ENCODE measurements at places on chromosomes 11 and 22.
A peak's percentile ranks its signal among the peaks of the same experiment; 100 is the strongest.

GRCh38 chr11:67468056-67468455 lies 995 bp downstream of the TMEM134 start:
- peak overlapping the region; percentile 88 for H3K27ac ChIP-seq
- H3K27me3 ChIP-seq = no peaks in the 10 kb centered on the region
- H3K4me1 ChIP-seq = peaks cover 5% of the 10 kb centered on the region
- H3K4me3 ChIP-seq = peak overlapping the region; percentile 80
- H3K36me3 ChIP-seq = no peaks in the 10 kb centered on the region

DNA sequence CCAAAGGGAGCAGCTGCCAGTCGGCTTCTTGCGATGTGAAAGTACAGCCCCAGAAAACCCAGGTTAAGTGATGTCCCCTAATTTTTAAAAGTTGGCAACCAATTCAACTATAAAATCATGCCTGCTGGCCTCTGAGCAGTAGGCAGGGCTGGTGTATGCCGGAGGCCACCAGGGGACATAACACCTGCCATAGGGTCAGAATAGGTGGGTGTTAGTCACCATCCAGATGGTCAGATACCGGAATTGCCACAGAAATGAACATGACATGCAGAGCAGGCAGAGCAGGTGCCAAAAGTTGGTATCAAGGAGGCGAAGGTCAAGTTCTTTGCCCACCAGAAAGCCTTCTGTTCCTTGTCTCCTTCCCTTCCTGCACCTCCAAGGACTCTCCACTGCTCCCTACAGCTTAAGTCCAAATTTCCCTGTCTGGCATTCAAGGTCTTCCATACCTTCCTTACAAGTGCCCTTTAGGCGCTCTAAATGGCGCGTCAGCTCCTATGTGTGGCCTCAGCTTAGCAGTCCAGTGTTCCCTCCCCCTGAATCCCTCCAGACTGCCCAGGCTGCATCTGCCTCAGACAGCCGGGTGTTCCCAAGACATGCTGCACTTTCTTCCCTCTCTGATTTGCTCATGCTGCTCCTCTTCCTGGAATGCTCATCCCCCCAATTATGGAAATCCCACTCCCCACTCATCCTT lies 45.1 kb downstream of the PTPRJ start:
- H3K4me3 ChIP-seq = no peak overlapping the region
- H3K36me3 ChIP-seq = no peaks in the 10 kb centered on the region
- no peaks in the 10 kb centered on the region for H3K4me1 ChIP-seq
- peak overlapping the region; percentile 48 for H3K27ac ChIP-seq
- DNase-seq = no peak

- no peak overlapping the region for H3K27ac ChIP-seq
- DNase-seq = no peak
- H3K36me3 ChIP-seq = no peaks in the 10 kb centered on the region
- no peaks in the 10 kb centered on the region for H3K4me1 ChIP-seq
- H3K4me3 ChIP-seq = no peak overlapping the region
Measured at GRCh38 chr11:57588046-57588710, 9.3 kb upstream of the SERPING1 start.

DNA sequence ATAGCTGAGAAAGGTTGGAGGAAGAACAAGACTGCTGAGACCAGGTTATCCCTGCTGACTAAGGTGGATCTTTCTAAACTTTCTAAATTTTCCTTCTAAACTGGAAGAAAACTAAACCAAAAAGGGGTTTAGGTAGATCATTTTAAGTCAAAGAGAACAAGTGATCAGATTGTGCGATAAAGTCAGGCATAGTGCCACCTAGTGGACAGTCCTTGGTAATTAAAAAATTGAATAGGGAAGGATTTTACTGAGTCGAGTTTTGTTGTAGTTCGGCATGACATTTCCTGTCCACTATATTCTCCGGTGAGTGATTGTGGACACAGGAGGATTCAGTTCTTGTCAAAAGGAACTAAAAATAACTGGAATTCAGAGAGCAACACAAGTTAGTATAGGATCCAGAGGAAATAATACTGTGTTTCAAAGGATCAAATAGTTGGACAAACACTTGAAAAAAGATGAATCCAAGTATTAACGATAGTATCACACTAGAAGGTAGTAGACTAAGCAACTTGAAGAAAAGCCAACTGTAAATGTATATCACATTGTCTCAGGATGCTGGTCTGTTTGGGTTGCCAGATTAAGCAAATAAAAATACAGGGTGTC lies 1236.4 kb downstream of the FAM181B start:
- no peaks in the 10 kb centered on the region for H3K36me3 ChIP-seq
- no peak overlapping the region for H3K27ac ChIP-seq
- H3K4me1 ChIP-seq = no peaks in the 10 kb centered on the region
- H3K27me3 ChIP-seq = no peaks in the 10 kb centered on the region
- DNase-seq = no peak

GRCh38 chr22:38835888-38836301 lies 7.9 kb downstream of the NPTXR start:
- H3K27ac ChIP-seq = no peak overlapping the region
- H3K4me1 ChIP-seq = no peaks in the 10 kb centered on the region
- no peak overlapping the region for H3K4me3 ChIP-seq

GRCh38 chr11:104343578-104343977 lies 179.6 kb upstream of the PDGFD start:
- DNase-seq = no peak
- H3K4me1 ChIP-seq = no peaks in the 10 kb centered on the region
- H3K4me3 ChIP-seq = no peak overlapping the region
- H3K27me3 ChIP-seq = no peaks in the 10 kb centered on the region
- H3K27ac ChIP-seq = no peak overlapping the region
- no peaks in the 10 kb centered on the region for H3K36me3 ChIP-seq

GRCh38 chr22:36301384-36301828 lies 48.5 kb downstream of the APOL1 start:
- no peak overlapping the region for H3K4me3 ChIP-seq
- no peaks in the 10 kb centered on the region for H3K4me1 ChIP-seq
- H3K27ac ChIP-seq = peak overlapping the region; percentile 57
- H3K36me3 ChIP-seq = peaks cover 24% of the 10 kb centered on the region
- H3K27me3 ChIP-seq = no peaks in the 10 kb centered on the region
- DNase-seq = peak; percentile 83

DNA sequence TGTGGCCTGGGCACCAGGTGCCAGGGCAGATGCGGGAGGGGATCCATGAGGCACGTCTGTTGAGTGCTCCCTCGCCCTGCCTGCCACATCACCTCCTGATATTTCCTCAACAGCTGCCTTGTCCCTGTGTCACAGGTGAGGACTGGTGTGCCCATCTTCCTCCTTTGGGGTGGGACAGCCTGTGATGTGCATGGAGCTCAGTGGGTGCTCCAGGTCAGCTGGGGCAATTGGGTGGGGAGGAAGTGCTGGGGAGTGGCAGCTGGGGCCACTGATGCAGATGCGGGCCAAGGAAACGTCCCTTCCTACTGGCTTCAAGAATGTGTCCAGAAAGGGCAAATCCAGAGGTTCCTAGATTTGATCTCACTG lies 83.6 kb downstream of the MORC2 start:
- H3K36me3 ChIP-seq = no peaks in the 10 kb centered on the region
- H3K27me3 ChIP-seq = no peaks in the 10 kb centered on the region

DNA sequence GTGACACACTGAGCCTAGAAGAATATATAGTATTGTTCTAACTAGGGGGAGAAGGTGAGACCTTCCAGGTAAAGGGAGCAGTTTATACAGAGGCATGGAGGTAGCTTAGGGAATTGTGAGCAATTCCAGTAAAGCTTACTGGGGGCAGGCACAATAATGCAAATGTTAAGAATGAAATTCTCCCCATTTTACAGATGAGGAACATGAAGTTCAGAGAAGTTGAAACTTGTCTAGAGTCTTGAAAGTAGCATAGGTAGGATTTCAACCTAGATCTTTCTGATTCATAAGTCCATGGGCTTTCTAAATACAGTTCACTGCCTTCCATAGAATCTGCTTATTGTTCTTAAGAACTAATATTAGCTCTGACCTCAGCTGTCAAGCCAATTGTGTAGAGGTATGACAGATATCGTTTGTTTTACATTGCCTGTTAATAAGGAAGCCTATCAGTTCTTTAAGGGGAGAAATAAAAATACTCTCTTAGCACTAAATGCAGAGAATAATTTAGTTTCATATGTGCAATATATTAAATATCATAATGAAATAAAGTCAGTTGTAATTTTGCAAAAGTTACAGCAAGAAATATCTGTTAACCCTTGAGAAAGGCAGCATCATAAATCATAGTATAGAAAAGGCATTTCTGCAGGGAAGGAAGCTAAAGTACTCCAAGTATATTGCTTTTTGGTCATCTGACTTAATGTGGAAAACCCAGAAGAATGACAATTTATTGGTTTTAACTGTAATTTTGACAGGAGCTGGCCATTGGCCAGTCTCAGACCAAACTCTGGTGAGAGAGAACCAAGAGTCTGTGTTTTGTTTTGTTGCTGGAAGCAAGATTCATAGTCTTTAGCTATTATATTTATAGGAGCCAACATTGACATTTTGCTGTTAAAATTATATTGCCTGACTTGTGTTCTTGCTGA lies 181.8 kb downstream of the UVRAG start:
- H3K4me1 ChIP-seq = no peaks in the 10 kb centered on the region
- no peak overlapping the region for H3K27ac ChIP-seq
- no peak overlapping the region for H3K4me3 ChIP-seq
- H3K27me3 ChIP-seq = no peaks in the 10 kb centered on the region
- DNase-seq = no peak

- no peak for DNase-seq
- no peak overlapping the region for H3K27ac ChIP-seq
- H3K27me3 ChIP-seq = no peaks in the 10 kb centered on the region
- H3K4me1 ChIP-seq = no peaks in the 10 kb centered on the region
- H3K4me3 ChIP-seq = no peak overlapping the region
- H3K36me3 ChIP-seq = no peaks in the 10 kb centered on the region
Measured at GRCh38 chr11:26227301-26227746, 104.6 kb upstream of the ANO3 start.

DNA sequence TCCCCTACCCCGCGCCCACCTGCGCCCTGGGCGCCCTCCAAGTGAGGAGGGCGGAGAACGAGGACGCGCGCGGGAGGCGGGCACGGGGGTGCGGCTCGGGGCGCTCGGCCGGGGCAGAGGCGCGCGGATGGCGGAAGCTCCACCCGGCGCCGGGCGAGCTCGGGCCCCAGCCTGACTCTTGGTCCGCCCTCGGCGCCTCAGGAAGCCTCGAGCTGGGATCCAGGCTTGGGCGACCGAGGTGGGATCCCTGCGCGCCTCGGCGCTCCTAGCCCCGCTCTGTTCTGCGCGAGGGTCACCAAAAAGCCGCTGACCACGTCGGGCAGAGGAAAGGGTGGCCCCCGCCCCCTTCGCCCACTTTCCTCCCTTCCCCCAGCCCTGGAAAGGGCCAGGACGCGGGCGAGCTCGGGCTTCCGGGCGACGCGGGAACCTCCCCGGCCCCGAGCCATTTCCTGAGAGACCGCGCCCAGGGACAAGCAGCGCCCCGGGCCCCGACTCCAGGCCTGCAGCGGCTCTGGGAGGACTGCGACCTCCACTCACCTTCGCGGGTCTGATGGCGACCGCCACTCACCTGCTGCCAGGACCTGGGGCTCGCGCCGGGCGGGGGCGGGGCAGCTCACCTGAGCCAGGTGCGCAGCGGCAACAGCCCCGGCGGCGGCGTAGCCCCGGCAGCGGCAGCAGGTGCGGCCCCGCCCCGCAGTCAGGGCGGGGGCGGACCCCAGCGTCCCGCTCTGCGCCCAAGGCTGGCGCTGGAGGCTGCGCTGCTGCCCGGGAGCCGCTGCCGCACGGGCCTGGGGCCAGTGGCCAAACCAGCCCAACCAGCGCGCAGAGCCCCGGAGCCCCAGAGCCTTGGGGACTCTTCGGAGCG lies 2.2 kb upstream of the SIGIRR start:
- no peaks in the 10 kb centered on the region for H3K27me3 ChIP-seq
- H3K4me3 ChIP-seq = peak overlapping the region; percentile 42
- no peak for DNase-seq
- peaks cover 8% of the 10 kb centered on the region for H3K4me1 ChIP-seq

- H3K36me3 ChIP-seq = no peaks in the 10 kb centered on the region
- no peak for DNase-seq
- H3K27me3 ChIP-seq = no peaks in the 10 kb centered on the region
Measured at GRCh38 chr11:19110295-19110694, 6.7 kb upstream of the ZDHHC13 start.

DNA sequence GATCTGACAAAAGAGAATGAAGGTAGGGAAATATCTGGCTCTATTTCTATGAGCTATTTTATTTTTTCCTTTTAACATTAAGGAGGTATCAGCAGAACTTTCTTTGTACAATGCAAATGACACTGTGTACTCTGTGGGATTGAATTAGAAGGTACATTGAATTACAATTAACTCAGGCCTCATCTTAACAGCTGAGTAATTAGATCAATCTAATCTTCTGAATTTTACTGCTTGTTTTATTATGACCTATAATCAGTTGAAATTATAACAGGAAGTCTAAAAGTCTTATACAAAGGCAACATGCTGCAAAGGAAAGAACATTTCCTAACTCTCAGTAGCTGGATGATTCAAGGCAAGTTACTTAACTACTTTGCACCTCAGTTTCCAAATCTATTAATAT lies 69.8 kb downstream of the RELT start:
- no peak overlapping the region for H3K27ac ChIP-seq
- DNase-seq = no peak
- H3K27me3 ChIP-seq = no peaks in the 10 kb centered on the region
- H3K36me3 ChIP-seq = no peaks in the 10 kb centered on the region

GRCh38 chr11:120756931-120757330 lies 245.4 kb downstream of the GRIK4 start:
- H3K27ac ChIP-seq = no peak overlapping the region
- no peaks in the 10 kb centered on the region for H3K27me3 ChIP-seq
- H3K4me1 ChIP-seq = no peaks in the 10 kb centered on the region
- H3K4me3 ChIP-seq = no peak overlapping the region
- DNase-seq = no peak
- H3K36me3 ChIP-seq = no peaks in the 10 kb centered on the region

DNA sequence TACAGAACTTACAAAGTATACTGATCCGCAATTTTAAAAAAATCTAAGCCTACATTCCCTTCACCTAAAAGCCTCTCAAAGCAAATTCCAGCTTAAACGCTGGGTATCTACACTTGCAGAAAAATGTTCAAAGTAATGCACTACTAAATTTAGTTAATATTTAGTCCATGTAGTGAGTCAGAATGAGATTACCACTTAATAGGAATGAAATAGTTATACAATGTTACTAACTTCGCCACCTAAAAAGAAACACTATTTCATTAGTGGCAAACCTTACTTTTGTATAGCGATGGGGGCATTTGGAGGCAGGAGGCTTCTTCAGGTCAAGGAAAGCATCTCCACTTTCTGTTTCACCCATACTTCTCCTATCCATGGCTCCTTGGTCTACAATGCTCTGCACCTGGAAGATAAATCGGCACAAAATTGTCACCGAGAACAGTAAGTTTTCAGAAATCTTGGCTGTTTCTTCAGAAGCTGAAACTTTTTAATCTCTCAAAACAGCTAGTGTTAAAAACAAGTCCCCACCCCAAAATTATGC lies 1.2 kb downstream of the EIF4ENIF1 start:
- no peaks in the 10 kb centered on the region for H3K36me3 ChIP-seq
- peaks cover 9% of the 10 kb centered on the region for H3K4me1 ChIP-seq
- no peaks in the 10 kb centered on the region for H3K27me3 ChIP-seq
- DNase-seq = no peak

DNA sequence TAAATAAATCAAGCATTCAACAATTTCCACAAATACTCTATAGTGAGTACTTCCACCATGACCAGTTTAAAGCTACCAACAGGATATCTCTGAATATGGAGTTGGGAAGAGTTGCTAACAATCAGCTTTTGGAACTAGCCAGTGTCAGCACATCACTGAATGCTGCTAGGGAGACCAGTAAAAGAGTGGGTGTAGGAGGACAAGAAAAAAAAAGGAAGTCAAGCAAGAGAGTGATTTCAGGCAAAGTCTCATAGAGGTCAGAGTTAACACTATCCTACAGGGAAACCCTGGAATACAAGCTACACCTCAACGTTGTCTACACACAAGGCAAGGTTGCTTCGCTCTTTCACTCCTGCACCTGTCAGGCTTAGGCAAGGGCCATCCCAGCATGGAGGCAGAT lies 24.2 kb downstream of the EIF3F start:
- H3K4me1 ChIP-seq = no peaks in the 10 kb centered on the region
- no peaks in the 10 kb centered on the region for H3K27me3 ChIP-seq
- H3K4me3 ChIP-seq = no peak overlapping the region
